ENCODE measurements at places on chromosomes 1 and 21. TPM values are rescaled to one million over a fixed set of nuclear protein-coding genes. Genes with fewer than 3 reads are reported as not detected.

Gene SPATA1
- 2.5 TPM for total RNA-seq

DNA sequence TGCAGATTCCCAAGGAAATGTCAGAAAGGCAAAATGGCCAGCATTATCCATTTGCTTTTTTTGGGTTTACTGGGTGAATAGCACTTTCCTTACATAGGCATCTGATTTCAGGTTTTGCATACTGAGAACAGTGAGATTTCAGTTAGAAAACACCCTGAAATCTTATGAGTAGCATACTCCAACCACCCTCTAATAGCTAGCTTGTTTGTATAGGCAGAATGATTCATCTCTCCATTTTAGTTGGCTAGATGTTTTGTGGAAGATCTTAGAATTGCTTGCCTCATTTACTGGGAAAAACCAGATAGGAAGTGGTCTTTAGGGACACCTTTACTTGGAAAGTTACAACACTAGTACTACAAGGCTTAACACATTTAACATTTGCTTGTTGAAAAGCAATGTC, 10.4 kb downstream of the KYAT3 start:
- no peak for DNase-seq

DNA sequence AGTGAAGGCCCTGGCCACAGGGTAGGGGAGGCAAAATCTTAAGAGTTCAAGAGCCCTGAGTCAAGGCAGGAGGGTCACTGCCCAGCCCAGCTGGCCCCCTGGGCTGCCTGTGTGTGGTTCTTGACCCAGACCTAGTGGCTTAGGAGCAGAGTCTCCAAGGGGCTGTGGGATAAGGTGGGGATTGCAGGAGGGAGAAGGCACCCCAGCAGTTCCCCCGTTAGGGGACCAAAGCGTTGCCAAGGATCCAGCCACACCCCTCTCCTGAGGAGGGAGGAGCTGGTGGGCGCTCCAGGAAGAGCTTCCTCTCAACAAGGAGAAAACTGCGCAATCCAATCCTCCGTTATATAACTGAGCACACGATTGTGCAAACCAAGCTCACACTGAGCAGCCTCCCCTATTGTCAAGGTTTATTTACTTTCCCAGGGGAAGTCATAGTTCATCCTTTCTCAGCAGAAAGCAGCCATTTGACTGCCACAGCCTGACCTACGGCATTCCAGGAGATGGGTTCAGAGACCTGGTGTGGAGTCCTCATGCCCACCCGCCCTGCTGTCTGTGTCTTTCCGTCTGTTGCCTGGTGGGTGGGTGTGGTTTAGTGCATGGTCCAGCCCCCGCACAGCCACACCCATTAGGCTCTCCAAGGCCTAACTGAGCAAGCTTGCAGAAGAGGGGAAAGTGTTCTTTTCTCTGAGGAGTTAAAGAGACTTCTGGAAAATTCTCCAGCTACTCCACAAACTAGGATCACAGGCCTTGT, 3.5 kb downstream of the EPHX1 start:
- DNase-seq, result peak; percentile 82

Gene SV2A
- 0.86 TPM for total RNA-seq

Gene RNU1-1
- total RNA-seq, result 6,803 TPM

Measured in lower lobe of right lung (tissue), 2 donors.